Large intestine (tissue), 12 donors: ENCODE measurements at places on chromosomes 5 and 9. TPM values are rescaled to one million over a fixed set of nuclear protein-coding genes. Genes with fewer than 3 reads are reported as not detected.
A peak's percentile ranks its signal among the peaks of the same experiment; 100 is the strongest.

Gene APC
- polyA plus RNA-seq = 33.7 TPM

Gene ZDHHC11
- polyA plus RNA-seq = 41.0 TPM

Gene FAM151B
- 1.2 TPM for polyA plus RNA-seq

GRCh38 chr5:54794135-54794975 lies 191.0 kb downstream of the ESM1 start:
- no peak for DNase-seq

GRCh38 chr5:69512740-69513260 lies 20.2 kb downstream of the OCLN start:
- no peak for DNase-seq

DNA sequence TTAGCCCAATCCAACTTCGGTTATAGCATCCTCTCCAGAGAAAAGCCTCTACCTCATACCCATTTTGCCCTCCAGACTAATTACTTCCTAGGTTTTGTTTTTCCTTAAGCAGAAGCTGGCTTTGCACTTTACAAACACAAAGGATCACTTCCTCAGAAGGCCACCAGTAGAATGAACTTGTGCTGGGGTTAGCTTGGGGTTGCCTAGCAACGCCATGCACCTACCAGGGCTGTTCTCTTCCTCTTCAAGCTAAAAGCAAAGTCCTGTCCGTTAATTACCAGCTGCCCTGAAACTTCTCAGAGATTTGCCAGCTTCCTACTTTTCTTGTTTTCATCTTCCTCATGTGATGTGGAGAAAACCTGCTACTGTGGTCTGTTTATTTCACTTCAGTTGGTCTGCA lies 132.0 kb upstream of the WWC1 start:
- DNase-seq = peak; percentile 73

GRCh38 chr5:174920906-174921550 lies 196.6 kb downstream of the MSX2 start:
- no peak for DNase-seq

DNA sequence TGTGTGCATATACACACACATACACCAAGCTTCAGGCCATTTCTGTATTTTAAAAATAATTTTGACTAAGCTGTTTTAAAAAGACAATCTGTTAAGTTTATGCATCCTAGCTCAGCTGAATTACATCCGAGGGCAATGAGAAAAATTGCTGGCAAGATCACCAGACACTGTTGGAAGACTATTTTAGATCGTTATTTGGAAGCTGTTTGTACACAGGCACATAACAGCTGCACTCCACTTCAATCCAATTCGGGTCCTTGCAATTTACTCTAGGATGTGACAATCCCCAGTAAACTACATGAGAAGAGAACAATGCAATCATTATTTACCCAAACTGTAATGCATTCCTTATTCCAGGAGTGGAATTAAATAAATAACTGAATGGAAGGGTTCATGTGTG lies 79.3 kb upstream of the RASA1 start:
- no peak for DNase-seq

DNA sequence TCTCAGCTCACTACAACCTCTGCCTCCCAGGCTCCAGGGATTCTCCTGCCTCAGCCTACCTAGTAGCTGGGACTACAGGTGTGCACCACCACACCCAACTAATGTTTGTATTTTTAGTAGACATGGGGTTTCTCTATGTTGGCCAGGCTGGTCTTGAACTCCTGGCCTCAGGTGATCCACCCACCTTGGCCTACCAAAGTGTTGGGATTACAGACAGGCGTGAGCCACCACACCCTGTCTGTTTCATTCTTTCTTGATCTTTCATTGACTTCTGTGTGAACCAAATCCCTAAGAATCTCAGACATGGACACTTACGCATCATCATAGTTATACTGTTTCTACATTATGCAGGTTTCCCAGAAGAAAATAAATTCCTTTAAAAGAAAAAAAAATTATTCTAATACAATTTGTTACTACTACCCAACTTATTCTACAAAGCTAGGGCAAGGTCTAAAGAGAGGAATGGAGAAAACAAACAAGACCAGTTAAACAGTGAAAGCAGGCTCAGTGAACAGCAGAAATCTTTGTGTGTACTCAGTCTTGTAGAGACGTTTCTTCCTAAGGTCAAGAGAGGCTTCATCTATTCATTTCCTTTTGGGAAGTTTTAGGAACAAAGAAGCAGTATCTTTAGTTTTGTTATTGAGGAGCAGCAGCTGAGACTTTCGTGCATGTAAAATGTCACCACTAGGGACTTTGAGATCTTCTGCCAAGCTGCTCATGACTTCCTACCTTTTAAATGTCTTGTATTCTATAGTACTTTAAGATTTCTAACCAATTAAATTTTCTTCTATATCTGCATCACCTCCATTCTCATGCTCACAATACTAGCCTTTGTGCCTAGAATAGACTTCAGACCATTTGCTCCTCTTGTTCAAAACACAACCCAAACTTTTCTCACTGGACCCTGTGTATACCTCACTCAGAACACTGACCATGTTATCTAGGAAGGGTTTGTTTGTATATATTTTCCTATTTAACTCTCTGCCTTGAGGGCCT lies 5.6 kb upstream of the HMGCR start:
- DNase-seq = no peak

- DNase-seq = no peak
These were observed 5.6 kb upstream of the LCN2 start for GRCh38 chr9:128143525-128144238.

DNA sequence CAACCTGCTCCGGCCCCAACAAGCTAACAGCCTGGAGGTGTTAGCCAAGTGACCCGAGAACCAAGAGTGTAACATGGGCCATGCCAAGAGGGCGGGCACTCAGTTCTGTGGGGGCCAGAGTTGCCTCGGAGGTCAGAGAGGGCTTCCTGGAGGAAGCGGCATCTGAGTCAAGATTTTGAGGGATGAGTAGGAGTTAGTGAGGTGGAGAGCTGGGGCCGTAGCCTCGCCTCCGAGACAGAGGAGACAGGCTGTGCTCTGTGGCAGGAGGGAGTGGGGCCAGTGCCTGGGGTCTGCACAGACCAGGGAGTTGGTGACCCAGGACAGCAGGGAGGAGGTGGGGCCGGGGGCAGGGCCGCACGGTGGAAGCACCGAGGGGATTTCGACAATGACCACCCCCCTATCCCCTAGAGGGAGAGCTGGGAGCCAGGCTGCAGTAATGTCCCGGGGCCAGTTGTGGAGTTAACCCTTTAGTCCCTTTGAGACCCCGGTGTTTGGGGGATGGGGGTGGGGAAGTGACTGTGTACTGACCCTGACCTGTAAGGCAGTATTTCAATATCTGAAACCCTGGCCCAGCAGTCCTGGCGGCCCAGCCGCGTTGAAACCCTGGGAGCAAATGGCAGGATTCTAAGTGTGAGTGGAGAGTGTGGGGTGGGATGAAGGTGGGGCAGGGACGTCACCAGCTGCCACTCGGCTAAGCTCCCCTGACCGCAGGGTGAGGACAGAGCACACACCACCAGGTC lies 148.7 kb upstream of the COL5A1 start:
- DNase-seq = no peak

Gene THBS4
- polyA plus RNA-seq = 3.3 TPM

Gene FBN2
- 21.8 TPM for polyA plus RNA-seq

Gene KIF12
- 136 TPM for polyA plus RNA-seq

Gene PRUNE2
- polyA plus RNA-seq = 68.1 TPM

- DNase-seq = no peak
These were observed 780.8 kb upstream of the ARRDC3 start for GRCh38 chr5:92163906-92164305.

DNA sequence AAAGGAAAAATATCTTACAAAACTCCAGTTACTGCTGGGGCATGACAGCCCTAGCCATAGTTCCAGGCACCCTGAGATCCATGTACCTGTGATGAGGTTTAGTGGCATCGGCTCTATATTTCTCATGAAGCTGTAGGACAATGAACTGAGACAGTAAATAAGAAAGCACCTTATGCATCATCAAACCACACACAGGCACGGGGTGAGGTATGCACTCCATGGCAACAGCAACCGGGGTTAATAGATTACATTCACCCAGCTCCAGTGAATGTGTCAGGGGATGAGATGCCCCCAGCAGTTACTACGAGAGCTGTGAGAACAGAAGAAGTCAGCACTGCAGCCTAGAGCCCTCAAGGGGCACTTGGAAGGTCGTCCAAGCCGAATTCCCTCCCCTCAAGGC lies 162.0 kb upstream of the S1PR3 start:
- DNase-seq = no peak

GRCh38 chr9:93064392-93065134 lies 6.1 kb downstream of the SUSD3 start:
- no peak for DNase-seq

- no peak for DNase-seq
These were observed 85.6 kb upstream of the SLC44A1 start for GRCh38 chr9:105158898-105159297.

Gene DRD1
- 0.04 TPM for polyA plus RNA-seq

DNA sequence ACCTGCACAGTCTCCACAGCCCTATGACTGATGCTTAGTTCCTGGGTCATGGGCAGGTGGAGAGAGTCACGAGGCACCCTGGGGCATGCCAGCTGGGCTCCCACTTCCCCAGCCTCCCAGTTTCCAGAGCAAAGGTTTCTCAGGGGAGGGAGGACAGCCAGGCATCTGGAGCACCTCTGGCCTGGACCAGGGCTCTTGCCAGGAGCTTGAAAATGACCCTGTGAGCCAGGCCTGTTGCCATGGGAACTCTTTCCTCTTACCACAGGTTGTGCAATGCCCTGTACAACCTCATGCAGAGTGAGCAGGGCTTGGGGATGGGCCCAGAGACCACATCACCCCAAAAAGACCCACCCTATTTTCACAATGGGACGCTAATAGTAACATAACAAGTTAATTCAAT lies 113.1 kb downstream of the PSD2 start:
- DNase-seq = no peak

Gene LCN9
- not detected for polyA plus RNA-seq
